ENCODE measurements at places on chromosomes 12 and 14. TPM values are rescaled to one million over a fixed set of nuclear protein-coding genes. Genes with fewer than 3 reads are reported as not detected.
A peak's percentile ranks its signal among the peaks of the same experiment; 100 is the strongest.

Gene PTPRQ
- not detected for polyA plus RNA-seq

GRCh38 chr14:60315196-60315990, 66.4 kb downstream of the PPM1A start:
- peaks cover 2% of the 10 kb centered on the region for H3K27me3 ChIP-seq
- H3K4me1 ChIP-seq: no peaks in the 10 kb centered on the region
- H3K4me3 ChIP-seq: no peak overlapping the region

DNA sequence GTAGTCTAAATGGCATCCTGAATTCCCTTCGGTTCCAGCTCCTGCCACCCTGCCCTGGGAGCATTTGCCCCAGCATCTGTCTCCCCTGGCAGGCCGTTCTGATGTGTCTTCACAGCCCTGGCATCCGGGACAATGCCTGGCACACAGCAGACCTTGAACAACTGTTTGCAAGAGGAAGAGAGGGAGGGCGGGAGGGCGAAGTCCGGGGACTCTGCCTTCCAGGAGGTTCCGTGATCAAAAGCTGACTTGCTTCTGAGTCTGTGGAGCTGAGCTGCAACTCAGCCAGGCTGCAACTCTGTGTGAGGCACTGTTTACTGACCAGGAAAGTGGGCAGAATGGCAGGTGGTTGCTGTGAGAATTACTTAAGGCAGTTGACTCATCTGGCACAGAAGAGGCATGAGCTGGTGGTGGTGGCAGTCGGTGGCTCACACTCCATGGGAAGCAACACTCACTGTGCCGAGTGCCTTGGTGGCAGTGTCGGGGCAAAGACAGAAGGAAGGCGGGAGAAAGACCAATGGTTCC, 61.1 kb upstream of the DLK1 start:
- no peaks in the 10 kb centered on the region for H3K36me3 ChIP-seq
- DNase-seq: no peak
- H3K4me1 ChIP-seq: no peaks in the 10 kb centered on the region
- H3K27me3 ChIP-seq: no peaks in the 10 kb centered on the region
- no peak overlapping the region for H3K27ac ChIP-seq
- no peak overlapping the region for H3K4me3 ChIP-seq

- no peaks in the 10 kb centered on the region for H3K36me3 ChIP-seq
- no peaks in the 10 kb centered on the region for H3K4me1 ChIP-seq
- H3K4me3 ChIP-seq: no peak overlapping the region
- H3K27me3 ChIP-seq: no peaks in the 10 kb centered on the region
Observed at GRCh38 chr14:44612002-44612401, 104.9 kb upstream of the FSCB start.

DNA sequence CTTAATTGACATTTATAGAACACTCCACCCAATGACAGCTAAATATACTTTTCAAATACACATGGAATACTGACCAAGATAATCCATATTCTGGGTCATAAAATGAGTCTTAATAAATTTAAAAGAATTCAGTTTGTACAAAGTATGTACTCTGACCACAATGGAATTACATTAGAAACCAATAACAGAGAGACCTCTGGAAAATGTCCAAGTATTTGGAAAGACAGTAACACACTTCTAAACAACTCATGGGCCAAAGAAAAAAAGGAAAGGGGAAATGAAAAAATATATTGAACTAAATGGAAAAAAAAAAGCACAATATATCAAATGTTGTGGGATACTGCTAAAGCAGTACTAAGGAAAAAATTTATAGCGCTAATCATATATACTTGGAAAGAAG, 52.0 kb downstream of the CRACR2A start:
- no peak overlapping the region for H3K27ac ChIP-seq
- DNase-seq: no peak
- no peaks in the 10 kb centered on the region for H3K27me3 ChIP-seq
- H3K4me3 ChIP-seq: no peak overlapping the region

Gene OASL
- 0.49 TPM for polyA plus RNA-seq

DNA sequence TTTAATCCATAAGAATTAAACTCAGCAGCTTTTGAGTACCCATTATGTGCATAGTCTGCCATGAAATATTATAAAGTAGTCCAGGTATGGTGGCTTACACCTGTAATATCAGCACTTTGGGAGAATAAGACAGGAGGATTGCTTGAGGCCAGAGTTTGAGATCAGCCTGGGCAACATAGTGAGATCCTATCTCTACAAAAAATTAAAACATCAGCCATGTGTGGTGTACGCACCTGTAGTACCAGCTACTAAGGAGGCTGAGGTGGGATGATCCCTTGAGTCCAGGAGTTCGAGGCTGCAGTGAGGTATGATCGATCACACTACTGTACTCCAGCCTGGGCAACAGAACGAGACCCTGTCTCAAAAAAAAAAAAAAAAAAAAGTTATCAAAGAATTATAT, 15.3 kb downstream of the MARK3 start:
- no peak for DNase-seq
- no peak overlapping the region for H3K4me3 ChIP-seq
- H3K27ac ChIP-seq: no peak overlapping the region

DNA sequence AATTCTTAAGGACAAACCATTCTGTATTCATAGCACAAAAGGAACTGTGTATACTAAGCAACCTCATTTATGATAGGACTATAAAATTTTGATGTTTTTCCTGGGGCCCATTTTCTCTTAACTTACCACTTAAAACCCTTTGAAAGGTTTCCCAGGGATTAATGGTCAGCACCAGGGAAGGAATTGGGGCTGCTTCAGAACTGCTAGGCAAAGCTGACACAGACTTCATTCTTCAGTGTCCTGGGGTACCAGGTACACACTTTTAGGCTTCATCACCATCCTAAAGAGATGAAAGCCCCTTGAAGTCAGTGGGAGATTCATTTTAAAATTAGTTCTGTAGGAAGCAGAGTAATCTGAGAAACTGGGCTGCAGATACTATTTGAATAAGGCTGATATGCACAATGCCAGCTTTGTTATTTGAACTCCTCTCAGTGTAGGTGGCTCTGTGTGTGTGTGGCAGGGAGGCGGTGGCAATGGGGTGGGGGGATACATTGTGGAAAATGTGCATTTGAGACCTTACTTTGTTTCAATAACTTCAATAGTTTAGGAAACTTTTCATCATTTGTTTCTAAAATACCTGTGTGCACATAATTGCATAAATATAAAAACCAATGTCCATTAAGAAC, 329.3 kb upstream of the DCN start:
- DNase-seq: no peak
- H3K27me3 ChIP-seq: no peaks in the 10 kb centered on the region
- H3K4me1 ChIP-seq: peaks cover 4% of the 10 kb centered on the region
- no peak overlapping the region for H3K4me3 ChIP-seq
- no peak overlapping the region for H3K27ac ChIP-seq
- H3K36me3 ChIP-seq: no peaks in the 10 kb centered on the region

DNA sequence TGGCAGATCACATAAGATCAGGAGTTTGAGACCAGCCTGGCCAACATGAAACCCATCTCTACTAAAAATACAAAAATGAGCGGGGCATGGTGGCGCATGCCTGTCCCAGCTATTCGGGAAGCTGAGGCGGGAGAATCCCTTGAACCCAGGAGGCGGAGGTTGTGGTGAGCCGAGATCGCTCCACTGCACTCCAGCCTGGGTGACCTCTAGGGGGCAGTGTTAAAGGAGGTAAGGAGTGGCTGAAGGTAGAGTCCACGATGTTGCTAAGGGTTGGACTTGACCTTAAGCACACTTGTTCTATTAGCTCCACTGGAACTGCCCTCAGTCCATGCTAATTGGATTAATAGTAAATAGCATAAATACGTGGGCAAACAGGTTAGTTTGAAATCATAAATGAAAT, 62.4 kb upstream of the PSMC1 start:
- no peaks in the 10 kb centered on the region for H3K27me3 ChIP-seq
- H3K27ac ChIP-seq: no peak overlapping the region
- DNase-seq: no peak
- no peak overlapping the region for H3K4me3 ChIP-seq
- H3K36me3 ChIP-seq: no peaks in the 10 kb centered on the region

DNA sequence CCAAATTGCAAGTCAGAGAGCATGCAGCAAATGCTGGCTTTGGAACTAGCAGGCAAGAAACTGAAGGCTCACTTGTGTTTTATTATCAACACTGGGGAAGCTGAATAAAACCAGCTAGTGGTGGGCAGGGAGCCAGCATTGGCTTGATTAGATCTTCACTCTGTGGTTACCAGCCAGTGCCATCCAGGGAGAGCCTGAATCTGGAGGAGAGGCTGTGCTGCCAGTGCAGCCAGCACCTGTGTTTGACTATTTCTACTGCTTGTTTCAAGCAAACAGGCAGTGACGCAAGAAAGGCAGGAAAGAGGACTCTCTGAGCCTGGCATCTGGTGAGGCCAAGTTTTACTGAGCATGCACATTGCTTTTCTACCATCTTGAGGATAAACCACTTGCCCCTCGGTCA, 247.0 kb downstream of the PHLDA1 start:
- H3K4me1 ChIP-seq: peaks cover 7% of the 10 kb centered on the region
- no peaks in the 10 kb centered on the region for H3K27me3 ChIP-seq
- no peak overlapping the region for H3K4me3 ChIP-seq
- H3K27ac ChIP-seq: peak overlapping the region; percentile 56

Gene CCDC92
- polyA plus RNA-seq: 52.6 TPM

DNA sequence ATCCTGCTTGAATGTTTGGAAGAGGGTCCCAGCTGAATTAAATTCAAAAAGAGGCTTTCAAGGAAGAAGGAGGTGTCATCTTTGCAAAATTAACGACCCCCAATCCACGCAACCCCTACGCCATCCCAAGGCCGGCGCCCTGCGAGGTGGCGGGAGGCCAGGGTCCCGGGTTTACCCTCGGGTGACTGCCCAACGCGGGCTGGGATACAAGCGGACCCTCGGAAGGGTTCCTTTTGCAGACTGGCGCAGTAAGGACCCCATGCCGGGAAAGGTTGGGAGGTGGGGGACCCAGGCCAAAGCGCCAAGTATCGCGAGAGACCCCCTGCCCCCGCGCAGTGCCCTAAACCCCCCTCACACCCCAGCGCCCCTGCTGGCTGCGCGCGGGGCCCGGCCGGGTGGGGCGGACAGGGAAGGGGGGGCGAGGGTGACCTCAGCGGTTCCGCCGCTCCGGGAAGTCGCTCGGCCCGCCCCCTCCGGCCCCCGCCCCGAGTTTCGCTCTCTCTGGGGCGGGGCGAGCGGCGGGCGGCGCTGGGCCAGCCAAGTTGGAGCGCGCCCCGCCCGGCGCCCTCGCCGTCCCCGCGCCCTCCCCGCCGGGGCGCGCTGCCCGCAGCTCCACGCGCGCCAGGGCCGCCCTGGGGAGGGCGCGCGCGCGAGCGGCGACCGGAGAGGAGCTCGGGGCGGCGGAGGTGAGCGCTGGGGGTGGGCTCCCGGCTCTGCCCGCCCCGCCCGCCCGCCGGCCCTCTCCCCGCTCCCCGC, 708 bp upstream of the ZBTB42 start:
- no peaks in the 10 kb centered on the region for H3K27me3 ChIP-seq
- no peaks in the 10 kb centered on the region for H3K4me1 ChIP-seq

GRCh38 chr14:68306265-68306933, 486.5 kb downstream of the ZFP36L1 start:
- no peaks in the 10 kb centered on the region for H3K27me3 ChIP-seq
- no peak overlapping the region for H3K4me3 ChIP-seq
- peaks cover 4% of the 10 kb centered on the region for H3K4me1 ChIP-seq
- no peak for DNase-seq

DNA sequence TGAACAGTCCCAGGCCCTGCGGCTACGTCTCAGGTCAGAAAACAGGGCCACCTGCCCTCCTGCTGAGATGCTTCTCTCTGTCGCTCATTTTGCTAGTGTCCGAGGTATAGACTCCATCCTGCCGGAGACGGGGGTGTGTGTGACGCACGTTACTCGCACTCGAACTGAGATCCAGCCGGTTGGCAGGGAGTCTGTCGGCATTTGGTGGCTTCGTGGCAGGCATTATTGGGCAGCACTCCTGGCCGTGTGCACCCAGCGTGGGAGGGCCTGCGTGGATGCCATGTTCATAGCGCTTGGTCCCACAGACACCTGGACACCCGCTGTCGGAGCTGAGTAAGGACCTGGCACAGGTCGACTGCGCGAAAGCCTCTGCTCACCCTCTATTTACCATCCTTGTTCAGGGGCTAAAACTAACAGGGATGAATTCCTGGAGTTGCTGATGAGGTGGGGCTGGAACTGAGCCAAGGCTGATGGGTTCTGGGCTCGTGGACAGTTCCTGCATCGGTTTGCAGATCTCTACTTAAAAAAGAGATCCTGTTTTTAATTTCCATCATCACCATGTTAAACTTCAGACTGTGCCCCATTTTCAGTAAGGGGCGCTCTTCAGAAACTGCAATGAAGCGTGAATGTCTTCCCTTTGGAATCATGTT, 28.6 kb downstream of the AACS start:
- no peaks in the 10 kb centered on the region for H3K27me3 ChIP-seq
- H3K27ac ChIP-seq: no peak overlapping the region
- no peak overlapping the region for H3K4me3 ChIP-seq
- no peaks in the 10 kb centered on the region for H3K4me1 ChIP-seq
- DNase-seq: no peak

GRCh38 chr14:76863724-76864407, 37.7 kb downstream of the LRRC74A start:
- H3K27ac ChIP-seq: no peak overlapping the region
- DNase-seq: peak; percentile 79
- no peak overlapping the region for H3K4me3 ChIP-seq

DNA sequence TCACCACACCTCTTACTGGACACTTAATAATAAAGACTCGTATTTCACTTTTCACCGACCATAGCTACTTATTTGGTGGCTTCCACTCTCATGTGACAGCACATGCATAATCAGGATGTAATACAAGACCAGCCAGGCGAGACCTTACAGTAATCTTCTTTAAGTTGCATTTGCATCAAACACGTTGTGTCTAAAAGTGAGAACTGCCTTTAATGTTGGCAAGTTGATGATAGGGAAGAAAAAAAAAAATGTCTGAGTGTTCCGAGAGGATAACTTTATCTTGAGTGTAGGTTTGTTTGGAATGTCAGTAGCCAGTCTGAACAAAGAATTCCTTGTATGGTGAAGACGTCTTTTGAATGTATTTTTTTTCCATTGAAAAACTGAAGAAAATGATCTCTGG, 440.4 kb downstream of the ADAMTS20 start:
- H3K4me1 ChIP-seq: no peaks in the 10 kb centered on the region
- H3K27ac ChIP-seq: no peak overlapping the region
- no peaks in the 10 kb centered on the region for H3K36me3 ChIP-seq
- no peaks in the 10 kb centered on the region for H3K27me3 ChIP-seq

- no peak overlapping the region for H3K4me3 ChIP-seq
- no peaks in the 10 kb centered on the region for H3K4me1 ChIP-seq
- no peak for DNase-seq
- no peak overlapping the region for H3K27ac ChIP-seq
- no peaks in the 10 kb centered on the region for H3K27me3 ChIP-seq
Observed at GRCh38 chr14:63006531-63006930, 38.7 kb downstream of the KCNH5 start.

GRCh38 chr12:33721561-33721960, 281.9 kb upstream of the SYT10 start:
- no peaks in the 10 kb centered on the region for H3K4me1 ChIP-seq
- H3K36me3 ChIP-seq: no peaks in the 10 kb centered on the region
- H3K27me3 ChIP-seq: no peaks in the 10 kb centered on the region
- no peak for DNase-seq

- no peaks in the 10 kb centered on the region for H3K27me3 ChIP-seq
- no peak overlapping the region for H3K4me3 ChIP-seq
- no peak overlapping the region for H3K27ac ChIP-seq
- H3K4me1 ChIP-seq: no peaks in the 10 kb centered on the region
- peaks cover 2% of the 10 kb centered on the region for H3K36me3 ChIP-seq
Observed at GRCh38 chr12:130879212-130879686, 7.4 kb downstream of the RAN start.

GRCh38 chr12:62859321-62859737, 75.6 kb downstream of the PPM1H start:
- H3K4me1 ChIP-seq: peaks cover 4% of the 10 kb centered on the region
- no peaks in the 10 kb centered on the region for H3K27me3 ChIP-seq
- H3K27ac ChIP-seq: peak overlapping the region; percentile 25
- no peak for DNase-seq
- H3K36me3 ChIP-seq: no peaks in the 10 kb centered on the region

Gene CBLN3
- 1.3 TPM for polyA plus RNA-seq

Gene CMA1
- polyA plus RNA-seq: not detected

Measured in aorta (tissue), 5 donors.